A549 (cell line): ENCODE measurements at places on chromosomes 1 and 21. TPM values are rescaled to one million over a fixed set of nuclear protein-coding genes. Genes with fewer than 3 reads are reported as not detected.

The TMEM54 gene
- 26.4 to 31.8 TPM (median 29.7 TPM) in 3 replicates for polyA plus RNA-seq

The NPHP4 gene
- 4.8 to 5.5 TPM (median 5.1 TPM) in 3 replicates for polyA plus RNA-seq

The KCND3 gene
- polyA plus RNA-seq: 0.01 to 0.04 TPM in 2 of 3 replicates, not detected in the other

The DONSON gene
- 20.7 to 22.1 TPM (median 21.0 TPM) in 3 replicates for polyA plus RNA-seq

The ST7L gene
- 10.2 to 10.8 TPM (median 10.3 TPM) in 3 replicates for polyA plus RNA-seq

The ZNF648 gene
- not detected in 3 replicates for polyA plus RNA-seq

The LCE3B gene
- polyA plus RNA-seq: not detected in 3 replicates

The HPCAL4 gene
- polyA plus RNA-seq: 0.08 to 0.14 TPM (median 0.09 TPM) in 3 replicates

The PAPPA2 gene
- 0.03 to 0.04 TPM (median 0.04 TPM) in 3 replicates for polyA plus RNA-seq

The KCNA3 gene
- polyA plus RNA-seq: not detected in 3 replicates

The OR2G6 gene
- polyA plus RNA-seq: not detected in 3 replicates

The SPRR2G gene
- polyA plus RNA-seq: not detected in 3 replicates

The FCRL4 gene
- not detected in 3 replicates for polyA plus RNA-seq

The C1orf74 gene
- 2.0 to 2.4 TPM (median 2.4 TPM) in 3 replicates for polyA plus RNA-seq

The SIM2 gene
- polyA plus RNA-seq: 11.2 to 13.4 TPM (median 12.1 TPM) in 3 replicates

The VASH2 gene
- polyA plus RNA-seq: 3.0 to 4.7 TPM (median 3.3 TPM) in 3 replicates

The NOS1AP gene
- polyA plus RNA-seq: 0.25 to 0.34 TPM (median 0.25 TPM) in 3 replicates

The DLGAP3 gene
- polyA plus RNA-seq: 0.04 to 0.07 TPM (median 0.05 TPM) in 3 replicates

The ERG gene
- polyA plus RNA-seq: 0.07 TPM in 1 of 3 replicates, not detected in the others

The IL22RA1 gene
- polyA plus RNA-seq: 1.2 to 1.5 TPM (median 1.4 TPM) in 3 replicates

The PLA2G2A gene
- 0.13 TPM in 2 of 3 replicates, not detected in the other for polyA plus RNA-seq

The CD34 gene
- 0.04 to 0.05 TPM in 2 of 3 replicates, not detected in the other for polyA plus RNA-seq

The S100A7 gene
- polyA plus RNA-seq: not detected in 3 replicates

The CAMK1G gene
- 0.03 to 0.13 TPM in 2 of 3 replicates, not detected in the other for polyA plus RNA-seq

The LORICRIN gene
- polyA plus RNA-seq: not detected in 3 replicates

The WDR64 gene
- 0.03 TPM in 1 of 3 replicates, not detected in the others for polyA plus RNA-seq

The S100A1 gene
- polyA plus RNA-seq: 0.67 to 0.97 TPM (median 0.88 TPM) in 3 replicates

The MTMR11 gene
- polyA plus RNA-seq: 10.9 to 16.2 TPM (median 14.5 TPM) in 3 replicates

The IL19 gene
- not detected in 3 replicates for polyA plus RNA-seq
